ENCODE measurements at places on chromosomes 1 and 21.

DNA sequence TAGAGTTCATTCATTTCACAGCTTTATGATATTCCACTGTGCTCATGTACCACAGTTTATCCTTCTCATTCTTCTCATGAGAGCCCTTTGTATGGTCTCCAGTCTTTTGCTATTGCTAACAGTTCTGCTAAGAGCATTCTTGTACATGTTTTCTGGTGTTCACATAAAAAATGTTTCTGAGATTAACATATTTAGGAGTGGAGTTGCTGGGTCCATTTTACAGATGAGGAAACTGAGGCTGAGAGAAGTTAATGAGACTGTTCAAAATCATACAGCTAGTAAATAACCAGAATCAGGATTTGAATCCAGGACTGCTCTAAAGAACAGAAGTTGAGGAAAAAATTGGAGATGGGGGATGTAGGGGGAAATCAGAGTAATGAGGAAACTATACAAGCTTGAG, 28.8 kb upstream of the RGS16 start:
- DNase-seq: no peak

- DNase-seq: no peak
Measured at GRCh38 chr1:206680279-206680678, 4.4 kb upstream of the MAPKAPK2 start.

DNA sequence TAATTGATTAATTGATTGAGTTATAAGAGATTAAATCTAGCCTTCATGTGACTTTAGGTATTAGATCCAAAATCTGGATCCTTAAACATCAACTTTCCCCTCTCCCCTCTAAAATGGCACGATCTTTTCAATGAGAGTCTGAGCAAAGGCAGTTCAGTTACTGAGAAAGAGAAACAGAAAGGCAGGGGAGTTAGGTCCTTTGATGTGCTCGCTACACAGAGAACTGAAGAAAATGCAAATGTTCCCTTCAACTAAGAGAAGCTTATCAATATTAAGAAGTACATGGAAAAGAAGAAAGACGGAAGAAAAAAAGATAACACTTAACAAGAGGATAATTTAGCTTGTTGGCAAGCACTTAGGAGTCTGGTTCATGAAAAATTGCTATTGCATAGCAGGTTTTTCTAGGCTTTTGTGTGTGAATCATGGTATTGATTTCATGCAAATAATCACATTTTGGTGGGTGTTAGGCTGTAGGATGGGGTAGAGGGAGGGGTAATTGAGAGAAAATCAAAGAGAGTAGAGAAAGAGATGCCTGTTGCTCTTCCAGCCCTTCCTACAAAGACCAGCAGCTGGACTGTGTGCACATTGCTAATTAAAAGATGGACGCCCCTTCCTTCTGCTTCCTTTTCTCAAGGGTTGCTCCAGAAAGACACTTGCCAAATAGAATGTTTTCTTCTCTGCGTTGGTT, 307.6 kb upstream of the PLXNA2 start:
- no peak for DNase-seq

- peak; percentile 58 for DNase-seq
Measured at GRCh38 chr1:108561689-108562326, 1.9 kb downstream of the EEIG2 start.

- DNase-seq: no peak
Measured at GRCh38 chr1:156860113-156860627, 495 bp upstream of the NTRK1 start.

GRCh38 chr1:15928971-15929965, 46.6 kb downstream of the ZBTB17 start:
- no peak for DNase-seq

GRCh38 chr1:212699104-212699624, 476 bp downstream of the BATF3 start:
- peak; percentile 50 for DNase-seq

GRCh38 chr1:180156201-180156600, 1.5 kb downstream of the QSOX1 start:
- no peak for DNase-seq

- no peak for DNase-seq
Measured at GRCh38 chr1:29592731-29593130, 356.4 kb downstream of the PTPRU start.

- no peak for DNase-seq
Measured at GRCh38 chr1:28927266-28927647, 12.9 kb downstream of the EPB41 start.

Measured in stimulated activated CD8-positive, alpha-beta memory T cell treated with anti-CD3 and anti-CD28 coated beads, Interleukin-7, amount 100 ng/mL, for 48 hours (primary cell).